RWPE1 (cell line): ENCODE measurements at places on chromosomes 12 and 14.

DNA sequence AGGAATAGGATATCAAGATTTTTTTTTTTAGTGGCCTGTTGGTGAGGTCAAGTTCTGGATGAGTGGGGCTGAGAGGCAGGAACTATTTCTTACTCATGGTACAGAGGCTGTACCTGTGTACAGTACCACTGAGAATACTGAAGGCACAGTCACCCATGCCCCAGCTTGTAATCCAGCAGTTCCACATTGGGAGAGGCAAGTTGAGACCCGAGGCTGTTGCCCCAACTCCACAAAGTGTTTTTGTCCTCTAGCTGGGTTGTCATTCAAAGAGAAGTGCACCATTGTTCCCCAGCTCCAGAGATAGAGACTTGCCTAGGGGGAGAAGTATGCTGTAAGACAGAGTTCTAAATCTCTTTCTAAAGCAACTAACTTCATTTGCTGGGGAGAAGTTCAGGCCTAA lies 38.7 kb downstream of the ARID2 start:
- no peak for DNase-seq

GRCh38 chr14:36582011-36582873 lies at the start of gene NKX2-8:
TSS of gene NKX2-8 (minus strand) at chr14:36582614. CDS start at chr14:36582389, 225 bp downstream.
- peak; percentile 45 for DNase-seq

- no peak for DNase-seq
Measured at GRCh38 chr12:64566122-64566521, 44.2 kb upstream of the RASSF3 start.

GRCh38 chr12:19322376-19322775 lies 116.9 kb upstream of the AEBP2 start:
- no peak for DNase-seq

GRCh38 chr14:68349900-68350629 lies 442.8 kb downstream of the ZFP36L1 start:
- DNase-seq, result no peak

DNA sequence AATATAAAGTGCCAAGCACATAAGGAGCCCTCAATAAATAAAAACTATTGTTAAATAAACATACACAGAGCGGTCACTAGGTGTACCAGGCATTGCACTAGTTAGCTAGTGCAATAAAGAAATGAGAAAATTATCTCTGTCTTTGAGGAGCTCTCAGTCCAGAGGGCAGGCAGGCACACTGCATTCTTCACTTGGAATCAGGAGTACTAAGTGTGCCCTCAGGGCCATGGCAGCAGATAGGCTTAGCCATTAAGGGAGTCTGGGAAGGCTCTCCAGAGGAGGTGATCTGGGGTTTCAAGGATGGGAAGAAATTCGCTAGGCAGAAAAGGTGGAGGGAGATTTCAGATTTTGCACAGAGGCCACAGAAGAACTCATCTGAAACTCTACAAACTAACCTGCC lies 9.1 kb downstream of the ABCD4 start:
- no peak for DNase-seq

GRCh38 chr14:102910442-102910841 lies 12.0 kb upstream of the AMN start:
- DNase-seq, result no peak
